ENCODE measurements at places on chromosomes 1 and 21.

DNA sequence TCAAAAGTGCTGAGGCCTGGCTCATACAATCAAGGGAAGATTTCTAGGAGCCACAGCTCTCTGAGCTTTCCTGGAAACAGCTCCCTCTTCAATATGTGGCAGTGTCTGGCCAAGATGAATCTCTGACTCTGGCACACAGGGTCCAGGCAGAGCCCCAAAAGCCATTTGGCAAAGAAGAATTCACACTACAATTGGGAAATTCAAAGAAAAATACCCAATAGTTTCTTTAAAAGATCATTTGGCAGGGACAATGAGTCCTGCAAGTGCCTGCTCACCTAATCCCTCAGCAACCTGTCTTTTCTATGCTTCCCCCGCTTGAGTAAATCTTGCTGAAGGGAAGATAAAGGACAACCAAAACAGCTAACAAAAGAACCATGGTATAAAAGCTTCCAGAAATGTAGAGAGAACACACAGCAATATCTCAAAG lies 124.6 kb downstream of the TGFBR3 start:
- no peak for DNase-seq

DNA sequence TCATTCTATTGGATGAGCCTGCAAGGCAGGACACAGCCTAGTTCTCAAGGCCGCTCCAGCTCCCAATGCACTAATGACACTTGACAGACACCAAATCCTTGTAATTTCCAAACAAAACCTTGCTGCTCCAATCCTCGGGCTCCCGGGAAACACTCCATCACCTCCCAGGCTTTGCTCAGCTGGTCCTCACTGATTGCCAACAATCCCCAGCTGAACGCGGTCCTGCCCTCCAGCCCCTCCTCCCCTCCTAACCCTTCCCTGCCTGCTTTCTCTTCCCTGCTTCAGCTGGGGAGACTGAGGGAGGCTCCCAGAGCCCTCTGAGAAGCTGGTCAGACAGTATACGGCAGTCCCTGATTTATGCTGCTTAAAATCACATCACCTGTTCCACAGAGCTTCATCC lies 114.4 kb upstream of the TNR start:
- DNase-seq = peak; percentile 69

- DNase-seq = no peak
These were observed 490.6 kb downstream of the KIF26B start for GRCh38 chr1:245645406-245645805.

- no peak for DNase-seq
These were observed 80.1 kb upstream of the CD55 start for GRCh38 chr1:207241164-207241934.

DNA sequence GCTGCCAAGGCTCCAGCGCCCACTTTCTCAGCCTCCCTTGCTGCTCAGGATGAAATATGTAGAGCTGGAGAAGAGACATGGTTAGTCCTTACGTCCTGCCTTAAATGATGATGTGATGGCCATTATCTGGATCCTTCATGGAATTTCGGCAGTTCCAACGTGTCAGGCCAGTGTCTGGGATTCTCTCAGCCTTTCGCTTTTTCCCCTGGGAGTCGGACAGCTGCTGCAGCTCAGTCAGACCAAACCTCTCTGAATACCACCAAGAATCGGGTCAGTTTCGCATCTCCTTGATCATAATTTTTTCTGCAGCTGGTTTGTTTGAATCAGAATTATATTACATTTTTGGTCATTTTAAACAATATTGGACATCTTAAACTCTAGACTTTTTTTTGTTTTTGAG lies 22.3 kb upstream of the KLHDC8A start:
- DNase-seq = no peak
